ENCODE measurements at places on chromosomes 6 and 20.

GRCh38 chr6:69933239-69933638 lies 66.9 kb downstream of the COL19A1 start:
- no peak for DNase-seq

DNA sequence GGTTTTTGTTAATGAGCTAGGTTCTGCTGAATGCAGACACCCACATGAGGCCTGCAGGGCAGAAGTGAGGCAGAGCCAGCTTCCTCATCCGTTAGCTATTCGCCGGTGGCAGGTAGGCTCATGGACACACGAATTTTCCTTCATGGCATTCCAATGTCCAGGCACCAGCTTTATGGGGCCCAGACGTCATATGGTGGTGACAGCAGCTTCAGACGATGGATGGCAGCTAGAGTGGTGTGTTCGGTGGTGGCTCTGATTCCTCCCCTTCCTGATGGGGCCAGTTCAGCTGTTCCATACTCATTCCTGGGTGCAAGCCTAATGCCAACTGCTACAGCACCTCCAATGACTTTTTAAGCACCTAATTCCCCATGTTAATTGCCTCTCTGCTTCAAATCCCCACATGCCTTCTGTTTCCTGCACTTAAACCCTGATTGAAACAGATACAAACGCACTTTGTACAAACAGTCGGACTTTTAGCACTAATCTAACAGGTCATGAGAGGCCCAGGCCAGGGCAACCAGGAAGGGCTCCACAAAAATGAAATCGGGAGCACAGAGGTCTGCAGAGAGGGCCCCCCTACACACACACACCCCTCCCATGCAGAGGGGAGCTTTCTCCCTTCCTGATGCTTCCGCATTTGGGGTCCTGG lies 35.7 kb upstream of the MLN start:
- DNase-seq: no peak

DNA sequence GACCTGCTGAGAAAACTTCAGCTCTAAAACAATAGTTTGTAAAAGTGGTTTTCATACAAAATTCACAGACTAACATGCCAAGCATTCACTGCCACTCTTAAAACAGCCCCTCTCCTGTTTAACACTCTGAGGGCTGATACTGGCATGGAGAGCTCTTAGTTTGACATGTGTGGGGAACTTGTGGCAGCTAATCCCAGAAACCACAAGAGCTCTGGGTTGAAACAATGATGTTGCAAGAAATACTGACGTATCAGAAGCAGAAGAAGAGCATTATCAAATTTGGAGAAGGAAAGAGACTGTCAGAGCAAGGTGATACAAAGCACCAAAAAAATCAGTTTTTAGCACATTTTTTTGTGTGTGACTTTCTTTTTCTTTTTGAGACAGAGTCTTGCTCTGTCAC lies 5.1 kb downstream of the BEND3 start:
- DNase-seq: no peak

- DNase-seq: no peak
Measured at GRCh38 chr6:33912195-33912594, 108.4 kb upstream of the MLN start.

- DNase-seq: peak; percentile 67
Measured at GRCh38 chr6:27078734-27079357, 168.7 kb upstream of the PRSS16 start.

DNA sequence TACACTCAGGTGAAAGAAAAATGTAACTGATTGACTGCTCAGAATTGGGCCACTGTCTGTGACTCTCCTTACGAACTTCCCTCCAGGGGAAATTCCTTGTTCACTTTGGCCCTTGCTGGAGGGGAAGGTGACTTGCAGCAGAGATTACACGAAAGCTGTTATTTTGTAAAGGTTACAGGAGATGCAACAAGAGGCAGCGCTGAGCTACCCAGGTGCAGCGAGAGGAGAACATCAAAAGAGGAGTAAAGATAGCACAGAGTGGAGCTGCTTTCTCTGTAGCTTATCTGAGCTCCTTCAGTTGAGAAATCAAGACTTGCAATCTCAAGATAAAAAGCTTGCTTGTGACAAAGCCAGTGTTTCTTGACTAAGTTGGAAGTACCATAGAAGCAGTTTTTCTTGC lies 144.6 kb downstream of the ARHGAP18 start:
- no peak for DNase-seq

GRCh38 chr20:1616858-1617434 lies 2.9 kb downstream of the SIRPB1 start:
- DNase-seq: no peak

- no peak for DNase-seq
Measured at GRCh38 chr20:17437251-17437650, 93.9 kb downstream of the BFSP1 start.

DNA sequence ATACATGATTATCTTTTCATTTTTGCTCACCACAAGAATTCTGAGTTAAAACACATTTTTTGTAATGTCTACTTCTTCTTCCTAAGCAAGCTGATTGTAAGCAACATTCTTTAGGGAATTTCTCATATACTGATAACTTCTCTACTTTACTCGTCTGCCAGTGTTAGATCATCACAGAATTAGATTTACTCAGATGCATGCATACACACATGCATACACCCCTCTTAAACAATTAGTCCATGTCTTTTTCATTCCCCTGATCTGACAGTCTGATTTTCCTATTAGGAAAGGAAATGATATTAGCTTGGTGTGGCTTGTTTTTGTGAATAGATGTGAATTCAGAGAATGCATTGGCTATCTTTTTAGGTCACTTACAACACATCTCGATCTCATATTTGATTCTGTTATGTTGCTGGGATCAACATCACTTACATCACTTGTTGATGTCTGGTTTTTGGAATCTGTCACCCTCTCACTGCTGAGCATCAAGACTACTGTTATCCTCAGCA lies 91.4 kb downstream of the FIG4 start:
- DNase-seq: no peak

GRCh38 chr6:149211046-149211571 lies 106.4 kb upstream of the TAB2 start:
- no peak for DNase-seq
